ENCODE measurements at places on chromosomes 2 and 18.

DNA sequence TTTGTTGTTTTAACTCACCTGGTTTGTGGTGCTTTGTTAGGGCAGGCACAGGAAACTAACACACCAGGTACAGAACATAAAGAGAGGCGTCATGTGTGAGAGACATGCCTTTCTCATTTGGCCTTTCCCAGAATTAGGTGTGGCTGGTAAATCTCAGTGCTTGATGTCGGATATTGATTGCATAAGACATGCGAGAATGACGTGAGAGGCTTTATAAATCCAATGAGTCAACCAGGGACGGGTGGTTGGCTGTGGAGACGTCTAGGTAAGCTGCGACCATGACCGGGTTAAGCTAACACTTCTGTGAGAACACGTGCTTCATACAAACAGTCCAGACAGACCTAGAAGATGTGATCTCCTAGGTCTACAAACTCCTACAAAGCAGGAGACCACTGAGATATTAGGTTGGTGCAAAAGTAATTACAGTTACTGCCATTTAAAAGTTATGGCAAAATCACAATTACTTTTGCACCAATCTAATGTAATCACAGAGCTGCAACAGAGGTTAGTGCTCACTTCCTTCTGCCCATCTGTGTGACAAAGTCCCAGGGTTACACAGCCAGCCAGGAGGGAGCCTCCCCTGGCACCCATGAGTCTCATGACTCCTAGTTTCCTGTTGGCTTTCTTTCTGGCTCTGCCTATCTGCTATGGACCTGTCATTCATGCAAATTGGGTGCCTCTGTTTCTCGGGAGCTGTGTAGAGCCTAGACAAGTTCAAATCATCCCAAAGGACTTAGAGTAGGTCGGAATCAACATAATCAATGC lies 98.9 kb upstream of the ATP8B1 start:
- DNase-seq = no peak

DNA sequence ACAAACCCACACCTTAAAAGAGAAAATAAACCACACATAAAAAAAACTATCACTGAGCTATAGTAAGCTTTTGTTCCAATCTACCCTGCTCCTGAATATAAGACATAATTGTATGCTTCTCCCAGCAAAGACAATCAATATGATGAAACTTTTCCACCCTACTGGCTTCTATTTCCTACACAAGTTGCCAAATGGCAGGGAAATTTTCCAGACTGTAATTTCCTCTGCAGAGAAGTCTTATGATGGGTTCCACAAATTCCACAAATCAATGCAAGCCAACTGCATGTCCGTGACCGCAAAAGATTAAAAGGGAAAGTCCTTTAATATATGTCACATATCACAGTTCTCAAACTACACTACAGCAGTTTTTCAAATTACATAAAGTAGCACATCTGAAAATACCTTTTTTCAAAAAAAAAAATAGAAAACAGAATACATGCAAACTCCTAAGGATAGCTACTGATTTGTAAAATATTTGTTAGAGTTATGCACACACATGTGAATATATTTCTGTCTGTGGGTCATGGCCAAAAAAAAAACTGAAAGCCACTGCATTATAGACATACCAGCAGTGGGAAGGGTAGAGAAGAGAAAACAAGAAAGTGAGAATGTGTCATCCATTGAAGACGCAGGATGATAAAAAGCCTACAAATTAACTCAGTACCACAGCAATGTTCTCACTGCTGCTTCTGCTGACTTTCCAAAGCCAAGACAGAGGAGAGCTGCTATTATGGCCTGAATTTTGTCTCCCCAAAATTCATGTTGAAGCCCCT lies 61.4 kb downstream of the RPL31 start:
- DNase-seq = no peak

GRCh38 chr2:18976168-18976961 lies 382.1 kb downstream of the OSR1 start:
- no peak for DNase-seq

GRCh38 chr2:6993936-6994335 lies 76.7 kb downstream of the RNF144A start:
- no peak for DNase-seq

DNA sequence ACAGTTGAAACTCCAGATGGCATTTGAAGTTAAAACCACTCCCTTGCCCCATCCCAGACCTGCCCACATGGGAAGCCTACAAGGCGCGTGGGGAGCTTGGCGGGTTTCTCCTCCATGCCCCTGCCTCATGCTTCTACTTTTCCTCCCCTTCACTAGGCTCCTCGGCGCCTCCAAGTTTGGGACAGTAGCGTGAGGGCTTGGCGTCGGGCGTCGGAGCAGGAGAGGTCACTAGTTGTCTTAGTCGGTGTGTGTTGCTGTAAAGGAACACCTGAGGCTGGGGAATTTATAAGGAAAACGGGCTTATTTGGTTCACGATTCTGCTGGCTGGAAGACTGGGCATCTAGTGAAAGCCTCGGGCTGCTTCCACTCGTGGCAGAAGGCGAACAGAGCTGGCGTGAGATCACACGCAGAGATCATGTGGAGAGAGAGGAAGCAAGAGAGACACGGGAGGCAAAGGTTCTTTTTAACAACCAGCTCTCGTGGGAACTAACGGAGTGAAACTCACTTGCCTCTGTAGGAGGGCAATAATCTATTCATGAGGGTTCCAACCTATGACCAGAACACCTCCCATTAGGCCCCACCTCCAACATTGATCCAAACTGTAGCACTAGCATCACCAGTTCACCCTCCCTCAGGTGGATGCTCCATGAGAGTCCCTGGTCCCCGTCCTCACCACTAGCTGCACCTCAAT lies 25.3 kb downstream of the ITM2C start:
- no peak for DNase-seq

GRCh38 chr2:223542501-223542900 lies 59.7 kb downstream of the SCG2 start:
- no peak for DNase-seq

DNA sequence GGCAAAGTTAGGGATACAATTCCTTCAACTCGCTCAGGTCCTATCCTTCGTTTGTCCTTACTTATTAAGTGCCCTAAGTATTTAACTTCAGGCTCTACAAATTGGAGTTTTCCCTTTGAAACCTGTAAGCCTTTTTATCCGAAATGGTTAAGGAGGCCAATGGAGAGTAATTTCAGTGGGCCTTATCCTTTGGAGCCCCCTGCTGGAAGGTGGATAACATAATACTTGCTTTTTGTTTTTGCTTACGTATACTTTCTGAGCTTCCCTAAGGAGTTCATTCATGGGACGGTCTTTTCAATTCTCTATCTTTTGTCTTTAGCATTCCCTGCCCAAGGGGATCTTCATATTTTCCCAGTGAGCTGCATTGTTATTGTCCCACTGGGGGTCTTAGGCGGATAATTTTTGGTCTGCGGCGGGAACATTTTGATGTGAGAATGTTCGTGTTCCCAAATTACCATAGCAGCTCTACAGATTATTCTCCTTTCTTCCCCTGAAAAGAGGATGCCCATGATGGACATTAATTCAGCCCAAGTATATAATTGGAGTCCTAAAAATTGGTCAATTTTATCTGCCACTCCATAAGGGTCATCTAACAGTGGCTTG lies 34.4 kb upstream of the TRAPPC8 start:
- peak; percentile 52 for DNase-seq

DNA sequence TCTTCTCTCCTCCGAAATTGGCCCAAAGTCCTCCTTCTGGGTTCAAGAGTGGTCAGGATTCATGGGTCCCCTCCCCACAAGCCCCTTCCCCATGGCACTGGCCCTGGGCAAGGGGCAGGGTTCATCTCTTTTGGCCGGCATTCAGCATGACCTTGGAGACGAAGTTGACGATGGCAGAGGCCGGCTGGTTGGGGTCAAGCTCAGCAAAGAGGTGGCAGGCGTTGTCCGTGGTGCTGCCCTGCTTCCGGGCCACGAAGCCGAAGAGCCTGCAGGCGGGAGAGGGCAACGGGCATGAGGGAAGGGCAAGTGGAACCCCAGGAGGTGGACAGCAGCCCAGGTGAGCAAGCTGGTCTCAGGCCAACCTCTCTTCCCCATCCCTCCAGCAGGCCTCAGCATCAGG lies 198.5 kb downstream of the TNS1 start:
- DNase-seq = no peak

All from CD4-positive, alpha-beta T cell treated with Interleukin-17A for 4 hours (primary cell).